Stimulated activated CD8-positive, alpha-beta memory T cell treated with anti-CD3 and anti-CD28 coated beads, Interleukin-7, amount 100 ng/mL, for 24 hours (primary cell): ENCODE measurements at places on chromosomes 1 and 21.

GRCh38 chr21:41796476-41797080 lies 29.7 kb upstream of the RIPK4 start:
- no peak for DNase-seq

DNA sequence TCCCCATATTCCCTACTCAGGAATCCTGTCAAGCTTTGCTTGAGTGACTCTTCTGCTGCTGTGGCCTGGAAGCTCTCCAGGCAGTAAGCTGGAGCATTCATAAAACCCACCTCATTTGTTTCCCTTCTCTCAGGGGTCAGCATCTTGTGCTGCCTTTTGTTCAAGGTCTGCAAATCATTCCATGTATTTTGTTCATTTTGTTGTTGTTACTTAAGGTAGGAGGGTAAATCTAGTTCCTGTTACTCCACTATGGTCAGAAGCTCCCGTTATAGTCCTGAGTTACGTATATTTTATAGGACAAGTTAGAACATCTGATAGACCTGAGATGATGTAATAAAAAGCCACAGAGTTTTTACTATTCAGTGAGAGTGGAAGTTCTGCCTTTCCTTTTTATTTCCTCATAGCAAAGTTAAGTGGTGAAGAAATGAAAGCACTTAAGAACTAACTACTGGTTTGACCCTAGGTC lies 9.9 kb downstream of the SYNJ1 start:
- no peak for DNase-seq

DNA sequence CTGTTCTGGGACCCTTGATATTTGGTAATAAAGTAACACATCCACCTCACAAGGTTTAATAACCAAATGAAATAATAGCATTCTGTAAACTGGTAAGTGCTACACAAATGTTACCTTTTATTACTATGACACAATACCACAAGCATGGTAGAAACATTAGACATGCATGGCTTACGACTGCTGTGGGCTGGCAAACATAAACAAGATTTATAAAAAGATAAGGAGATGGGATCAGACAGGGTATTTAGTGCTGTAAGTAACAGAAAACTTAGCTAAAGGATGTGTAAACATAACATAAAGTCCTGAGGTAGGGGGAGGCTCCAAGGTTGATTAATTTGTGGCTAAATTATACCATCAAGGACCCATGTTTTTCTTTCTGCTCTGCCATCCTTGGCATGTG lies 212.6 kb downstream of the BARHL2 start:
- DNase-seq: no peak

GRCh38 chr1:227756172-227756959 lies 21.1 kb downstream of the SNAP47 start:
- no peak for DNase-seq

DNA sequence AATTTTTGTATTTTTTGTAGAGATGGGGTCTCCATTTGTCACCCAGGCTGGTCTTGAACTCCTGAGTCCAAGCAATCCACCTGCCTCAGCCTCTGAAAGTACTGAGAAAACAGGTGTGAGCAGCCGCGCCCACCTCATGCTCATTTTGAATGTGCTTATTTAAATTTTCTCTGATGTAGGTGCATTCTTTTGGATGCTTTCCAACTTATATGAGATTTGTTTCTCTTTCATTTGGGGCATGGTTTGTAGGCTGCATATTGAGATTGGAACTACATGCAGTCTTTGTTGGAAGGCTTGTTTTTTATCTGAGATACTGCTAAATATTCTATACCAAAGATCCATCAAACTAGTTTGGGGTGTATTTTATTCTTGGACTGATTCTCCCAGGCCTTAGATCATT lies 81.0 kb upstream of the IVNS1ABP start:
- no peak for DNase-seq

DNA sequence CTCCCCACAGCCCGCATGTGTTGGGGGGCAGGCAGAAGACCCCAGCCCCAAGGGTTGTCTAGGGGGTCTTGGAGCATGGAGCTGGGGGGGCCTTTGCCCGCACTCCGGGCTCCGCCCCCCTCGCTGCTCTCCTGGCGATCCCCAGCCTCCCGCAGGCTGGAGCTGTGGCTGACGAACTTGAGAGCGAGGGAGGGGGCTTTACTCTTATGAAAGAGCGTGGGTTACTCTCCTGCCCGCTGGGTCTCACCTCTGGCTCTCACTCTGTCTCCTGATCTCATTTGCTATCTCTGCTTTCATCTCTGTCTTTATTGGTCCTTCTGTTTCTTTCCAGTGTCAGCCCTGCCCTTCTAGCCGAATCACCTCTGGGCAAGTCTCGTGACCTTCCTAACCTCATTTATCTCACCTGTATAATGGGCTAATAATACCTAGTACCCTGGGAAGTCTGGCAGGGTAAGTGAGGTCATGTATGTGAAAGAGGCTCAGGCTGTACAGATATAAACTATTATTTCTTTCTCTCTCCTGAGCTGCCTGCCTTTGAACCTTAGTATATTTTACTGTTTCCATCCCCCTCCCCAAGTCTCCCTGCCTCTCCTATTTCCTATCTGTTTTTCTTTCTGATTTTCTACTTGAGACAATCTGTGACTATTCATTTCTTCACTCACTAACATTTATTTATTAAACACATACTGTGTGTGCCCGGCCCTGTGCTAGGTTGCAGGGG lies 731 bp downstream of the EFNA4 start:
- DNase-seq: no peak

- DNase-seq: no peak
Observed at GRCh38 chr1:9715536-9716226, 64.2 kb downstream of the PIK3CD start.

DNA sequence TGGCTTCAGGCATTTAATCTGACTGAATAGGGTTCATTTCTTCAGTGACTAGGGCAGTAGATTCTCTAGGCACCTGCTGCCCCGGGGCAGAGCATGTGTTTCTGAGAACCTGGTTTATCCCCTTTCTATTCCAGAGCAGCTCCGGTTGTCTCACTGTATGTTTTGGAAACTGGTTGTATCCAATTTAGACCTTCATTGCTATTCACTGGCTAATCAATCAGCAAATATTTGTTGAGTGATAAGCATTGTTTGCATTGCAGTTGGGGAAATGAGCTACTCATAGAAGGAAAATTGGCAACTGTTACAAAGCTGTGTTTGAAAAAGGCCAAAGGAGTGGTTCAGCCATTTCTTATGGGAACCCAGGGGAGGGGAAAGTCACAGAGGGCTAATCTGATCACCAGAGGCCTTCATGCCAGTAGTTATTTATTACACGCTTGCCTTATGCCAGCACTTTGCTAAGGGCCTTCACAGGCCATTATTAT lies 2.9 kb downstream of the QSOX1 start:
- no peak for DNase-seq

DNA sequence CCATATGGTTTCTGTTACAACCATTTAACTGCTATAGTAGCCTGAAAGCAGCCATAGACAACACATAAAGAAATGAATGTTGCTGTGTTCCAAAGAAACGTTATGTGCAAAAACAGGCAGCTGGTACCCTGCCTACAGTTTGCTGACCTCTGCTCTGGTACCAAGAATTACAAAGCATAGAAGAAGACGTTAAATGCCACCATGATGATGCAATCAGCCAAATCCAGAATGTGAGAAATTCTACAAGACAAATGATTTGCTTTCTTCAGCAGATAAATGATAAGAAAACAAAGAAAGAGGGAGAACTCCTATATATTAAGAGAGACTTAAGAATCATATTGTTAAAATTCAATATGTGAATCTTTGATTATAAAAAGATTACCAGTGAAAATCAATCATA lies 97.8 kb upstream of the PDE4B start:
- DNase-seq: no peak

DNA sequence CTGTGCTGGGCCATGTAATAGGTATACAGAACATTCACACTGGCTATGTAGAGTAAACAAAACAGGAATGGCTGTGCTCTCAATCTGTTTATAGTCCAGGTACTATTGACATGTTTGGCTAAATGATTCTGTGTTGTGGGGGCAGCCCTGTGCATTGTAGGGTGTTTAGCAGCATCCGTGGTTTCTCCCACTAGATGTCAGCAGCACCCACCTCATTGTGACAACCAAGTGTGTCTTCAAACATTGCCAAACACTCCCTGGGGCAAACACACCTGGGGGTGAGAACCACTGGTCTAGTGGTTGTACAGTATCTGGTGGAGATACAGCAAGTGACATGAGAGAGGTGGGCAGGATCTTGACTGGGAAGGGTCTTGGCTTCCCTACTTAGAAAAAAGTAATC lies 80.4 kb upstream of the SPATA6 start:
- no peak for DNase-seq

DNA sequence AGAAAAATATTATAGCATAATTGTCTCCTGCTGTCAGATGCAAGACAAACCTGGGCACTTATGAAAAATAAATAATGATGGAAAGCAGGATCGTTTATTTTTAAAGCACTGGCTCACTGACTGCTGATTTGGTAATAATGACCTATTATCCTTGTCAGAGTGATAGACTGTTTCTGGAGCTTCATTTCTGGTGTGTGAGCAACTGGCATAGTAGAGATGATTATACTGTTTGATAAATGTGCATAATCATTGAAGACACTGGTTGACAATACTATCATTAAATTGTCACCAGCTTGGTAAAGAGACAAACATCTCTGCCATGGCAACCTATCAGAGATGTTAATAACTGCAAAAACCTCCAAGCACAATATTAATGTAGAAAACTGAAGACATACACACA lies 179.9 kb upstream of the ZNF644 start:
- DNase-seq: no peak

DNA sequence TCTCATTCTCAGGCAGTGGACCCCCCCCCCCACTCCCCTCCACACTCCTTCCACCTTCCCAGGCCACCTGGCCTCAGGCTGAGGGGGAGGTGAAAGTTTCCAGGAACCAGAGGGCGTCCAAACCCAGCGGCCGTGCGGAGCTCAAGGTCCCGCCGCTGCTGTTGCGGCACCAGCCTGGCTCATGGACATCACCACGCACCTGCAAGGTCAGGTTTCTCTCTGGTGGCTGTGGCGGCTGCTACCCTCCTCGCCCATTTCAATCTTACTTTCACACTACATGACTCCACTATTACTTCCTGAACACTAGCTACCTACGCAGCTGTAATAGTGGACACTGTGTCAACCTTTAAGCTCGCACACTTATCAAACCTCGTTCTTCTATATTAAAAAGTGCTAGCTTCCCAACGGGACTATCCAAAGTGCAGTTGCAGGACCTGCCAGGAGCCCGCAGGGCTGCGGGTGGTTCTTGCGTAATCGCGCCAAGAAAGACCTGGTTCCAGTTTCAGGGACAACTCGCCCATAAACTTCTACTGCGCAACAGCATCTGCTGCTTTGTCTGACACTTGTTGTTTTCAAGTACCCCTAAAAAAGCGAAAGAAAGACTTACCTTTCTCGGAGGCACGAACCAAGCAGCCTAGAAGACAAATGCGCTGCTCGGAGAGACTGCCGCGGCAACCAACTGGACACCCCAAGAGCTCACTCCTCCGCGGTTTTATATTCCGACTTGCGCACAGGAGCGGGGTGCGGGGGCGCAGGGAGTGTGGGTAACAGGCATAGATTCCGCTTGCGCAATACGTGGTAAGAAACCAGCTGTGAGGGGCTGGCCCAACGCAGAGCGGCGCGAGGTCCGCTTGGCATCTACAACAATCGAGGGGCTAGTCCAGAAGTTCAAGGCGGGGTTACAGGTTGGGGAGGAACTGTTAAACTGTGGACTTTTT lies at the start of gene DIRAS3:
TSS of gene DIRAS3 (minus strand) at position 687 of the 938 bp plus-strand sequence. CDS start 3,330 bp downstream, outside the sequence.
- no peak for DNase-seq
